ENCODE measurements at places on chromosomes 7 and 10. TPM values are rescaled to one million over a fixed set of nuclear protein-coding genes. Genes with fewer than 3 reads are reported as not detected.

Gene IQCE
- total RNA-seq, result 8.7 TPM

Gene SEPHS1
- total RNA-seq, result 39.9 TPM

Gene HOXA9
- not detected for total RNA-seq

Gene DIP2C
- 0.09 TPM for total RNA-seq

Gene GARIN1A
- not detected for total RNA-seq

- no peak for DNase-seq
These were observed 60.0 kb upstream of the ORC5 start for GRCh38 chr7:104267701-104268368.

DNA sequence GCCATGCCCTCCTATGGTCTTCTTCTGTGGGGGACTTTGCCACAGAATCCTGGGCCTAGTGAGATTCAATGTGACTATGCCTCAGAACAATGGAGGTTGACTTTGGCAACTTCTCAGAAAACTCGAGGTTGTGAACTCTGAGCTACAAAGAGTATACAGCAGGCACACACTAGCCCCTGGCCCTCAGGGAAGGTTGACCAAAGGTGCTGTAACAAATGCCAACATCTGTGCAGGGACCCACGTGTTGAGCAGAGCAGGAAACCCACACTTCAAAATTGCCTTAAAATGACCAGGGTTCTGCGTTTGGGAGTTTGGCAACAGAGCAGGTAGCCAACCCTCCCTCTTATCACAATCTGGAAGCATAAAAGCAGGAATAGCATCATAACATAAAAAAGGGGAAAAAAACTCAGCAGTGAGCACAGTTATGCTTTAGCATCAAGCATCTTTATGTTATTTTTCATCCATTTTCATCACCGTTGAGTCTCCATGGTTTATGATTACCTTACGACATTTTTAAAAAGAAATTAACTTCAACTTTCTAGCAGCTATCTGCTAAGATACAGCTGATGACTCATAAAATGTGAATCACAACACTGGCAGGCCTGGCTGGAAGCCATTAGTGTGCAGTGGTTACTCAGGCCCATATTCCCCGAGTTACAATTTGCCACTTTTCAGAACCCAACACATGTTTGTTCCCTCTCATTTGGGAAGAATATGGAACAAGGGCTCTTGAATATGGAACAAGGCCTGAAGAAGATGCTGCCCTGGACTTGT lies 11.1 kb downstream of the PRLHR start:
- no peak for DNase-seq

DNA sequence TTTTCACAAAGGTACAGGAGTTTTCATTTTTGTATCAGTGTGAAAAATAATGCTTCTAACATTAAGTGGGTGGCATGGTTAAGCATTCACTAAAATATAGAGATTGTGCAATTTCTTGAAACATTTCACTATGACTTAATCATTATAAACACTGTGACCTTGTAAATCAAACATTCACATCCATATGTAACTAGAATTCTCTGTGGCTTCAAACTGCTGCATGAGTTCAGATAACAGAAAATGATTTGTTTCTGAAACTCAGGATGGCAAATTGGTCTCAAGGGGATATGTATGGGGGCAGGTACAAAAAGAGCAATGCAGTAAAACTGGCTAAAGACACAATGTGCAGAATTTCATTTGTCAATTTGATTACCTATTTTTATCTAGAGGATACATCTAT lies 3.8 kb downstream of the FAM133B start:
- no peak for DNase-seq

DNA sequence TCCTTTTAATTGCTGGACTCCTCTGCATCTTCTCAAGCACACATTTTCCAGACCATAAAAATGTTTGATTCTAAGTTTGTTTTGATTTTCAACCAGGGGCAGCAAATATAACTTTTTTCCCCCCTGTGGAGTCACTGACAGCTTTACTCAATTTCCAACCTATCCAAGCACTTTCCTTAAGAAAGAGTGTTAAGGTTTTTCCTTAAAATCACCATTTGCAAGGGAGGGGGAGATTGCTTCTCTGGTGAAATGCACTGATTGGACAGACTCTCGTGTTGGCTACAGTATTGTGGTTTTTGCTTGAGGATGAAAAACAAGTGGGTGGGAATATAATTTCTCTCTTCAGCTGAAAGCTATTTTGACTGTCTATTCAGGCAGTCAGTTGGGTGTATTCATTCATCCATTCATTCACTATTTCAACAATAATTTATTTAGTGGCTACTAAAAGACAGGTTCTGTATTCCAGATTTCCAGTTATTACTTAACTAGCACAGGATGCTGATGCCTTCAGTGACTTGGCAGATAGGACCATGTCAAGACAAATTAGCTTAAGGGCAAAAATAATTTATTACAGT lies 146.3 kb downstream of the BAMBI start:
- DNase-seq, result no peak

DNA sequence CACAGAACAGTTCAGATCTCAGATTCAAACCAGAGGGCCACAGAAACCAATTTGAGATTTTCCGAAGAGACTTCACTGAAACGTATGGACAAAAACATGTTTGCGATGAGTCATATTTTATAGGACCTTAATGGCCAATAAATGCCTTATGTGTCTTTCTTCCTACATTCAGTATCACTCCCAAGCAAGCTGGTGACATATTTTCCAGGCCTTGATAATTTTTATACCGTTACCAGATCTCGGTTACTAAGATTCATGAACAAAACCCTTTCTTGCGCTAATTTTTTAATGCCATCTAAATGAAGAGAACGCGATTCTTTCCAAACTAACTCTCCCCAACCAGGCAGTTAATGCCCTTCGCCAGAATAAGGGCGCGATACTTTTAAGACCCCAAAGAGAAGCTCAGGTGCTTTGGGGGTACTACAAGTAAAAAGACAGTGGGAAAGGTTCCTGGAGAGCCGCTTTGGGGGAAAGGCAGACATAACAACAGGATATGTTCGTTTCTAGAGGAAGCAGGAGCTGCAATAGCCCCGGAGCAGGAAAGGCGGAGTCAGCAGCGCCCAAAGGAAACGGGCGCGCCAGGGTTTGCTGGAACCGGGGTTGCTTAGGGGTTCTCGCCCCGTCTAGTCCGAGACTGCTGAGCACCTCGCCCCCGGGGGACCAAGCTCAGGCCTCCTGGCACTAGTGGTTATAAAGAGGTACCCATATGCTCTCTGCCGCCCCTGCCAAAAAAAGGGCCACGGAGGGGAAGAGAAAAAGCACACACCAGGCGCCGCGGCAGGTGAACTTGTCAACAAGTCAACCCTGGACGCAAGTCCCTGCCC lies 884 bp downstream of the ICA1 start:
- DNase-seq, result peak; percentile 72

DNA sequence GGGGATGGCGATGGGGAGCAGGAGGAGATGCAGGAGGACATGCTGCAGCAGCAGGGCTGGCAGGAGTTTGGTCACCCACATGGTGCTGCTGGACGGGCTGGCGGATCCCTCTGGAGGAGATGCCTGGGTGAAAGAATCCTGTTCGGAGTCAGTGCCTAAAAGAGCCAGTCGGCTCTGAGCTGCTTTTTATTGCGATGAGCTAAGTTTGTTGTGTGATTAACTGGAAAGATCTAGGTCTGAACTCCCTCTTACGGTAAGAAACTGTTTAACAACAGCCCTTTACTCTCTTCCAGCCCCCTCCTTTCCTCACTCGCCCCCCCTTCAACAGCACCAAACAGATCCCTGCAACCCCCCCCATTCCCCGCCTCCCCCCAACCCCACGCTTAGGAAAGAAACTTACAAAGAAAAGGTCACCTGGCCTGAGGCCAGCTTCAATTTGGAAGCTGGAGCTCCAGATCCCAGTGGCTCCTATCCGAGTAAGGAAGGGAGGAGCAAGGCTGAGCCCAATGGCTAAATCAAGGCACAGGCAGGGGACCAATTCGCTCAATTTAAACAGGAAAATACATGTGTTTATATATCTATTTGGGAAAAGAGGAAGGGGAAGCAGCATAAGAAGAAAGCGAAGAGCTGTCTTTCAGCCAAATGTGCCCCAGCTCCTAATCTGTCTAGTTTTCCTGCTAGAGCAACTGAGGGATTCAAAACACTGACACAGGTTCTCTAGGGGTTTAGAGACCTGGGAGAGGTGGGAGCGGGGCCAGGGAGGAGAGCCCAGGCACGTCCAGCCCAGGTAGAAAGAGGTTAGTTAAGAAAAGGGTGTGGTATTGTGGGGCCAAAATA lies at the start of gene HGF:
Gene HGF (minus strand): TSS at position 157 of the 837 bp plus-strand sequence. CDS start 76 bp downstream, at position 81.
- DNase-seq, result no peak

DNA sequence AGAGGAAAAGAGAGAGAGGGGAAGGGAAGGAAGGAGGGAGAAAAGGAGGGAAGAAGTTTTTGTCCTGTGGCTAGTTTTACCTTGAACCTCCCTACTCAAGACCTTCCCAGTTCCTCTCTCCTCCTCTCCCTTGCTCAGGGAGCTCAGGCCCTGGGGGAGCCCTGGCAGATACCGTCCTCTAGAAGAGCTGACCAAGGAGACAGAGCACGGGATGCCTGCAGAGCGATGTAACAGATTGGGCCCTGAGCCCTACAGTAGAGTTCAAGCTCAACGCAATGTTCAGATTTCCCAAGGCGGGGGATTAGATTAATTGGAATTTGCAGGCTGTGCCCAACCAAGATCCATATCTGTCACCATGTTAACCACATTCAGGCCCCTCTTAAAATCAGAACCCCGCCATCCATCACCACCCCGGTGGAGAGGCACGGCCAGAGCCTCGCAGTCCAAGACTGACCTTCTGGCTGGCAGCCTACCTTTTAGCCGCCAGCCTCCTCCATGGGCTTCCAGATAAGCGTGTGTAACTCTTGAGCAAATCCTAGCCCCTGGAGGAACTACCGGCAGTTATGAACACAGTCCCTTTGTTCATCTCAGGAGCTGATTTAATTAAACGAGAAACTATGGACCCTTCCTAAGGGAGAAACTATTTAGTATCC lies 70.6 kb downstream of the KCNMA1 start:
- no peak for DNase-seq

DNA sequence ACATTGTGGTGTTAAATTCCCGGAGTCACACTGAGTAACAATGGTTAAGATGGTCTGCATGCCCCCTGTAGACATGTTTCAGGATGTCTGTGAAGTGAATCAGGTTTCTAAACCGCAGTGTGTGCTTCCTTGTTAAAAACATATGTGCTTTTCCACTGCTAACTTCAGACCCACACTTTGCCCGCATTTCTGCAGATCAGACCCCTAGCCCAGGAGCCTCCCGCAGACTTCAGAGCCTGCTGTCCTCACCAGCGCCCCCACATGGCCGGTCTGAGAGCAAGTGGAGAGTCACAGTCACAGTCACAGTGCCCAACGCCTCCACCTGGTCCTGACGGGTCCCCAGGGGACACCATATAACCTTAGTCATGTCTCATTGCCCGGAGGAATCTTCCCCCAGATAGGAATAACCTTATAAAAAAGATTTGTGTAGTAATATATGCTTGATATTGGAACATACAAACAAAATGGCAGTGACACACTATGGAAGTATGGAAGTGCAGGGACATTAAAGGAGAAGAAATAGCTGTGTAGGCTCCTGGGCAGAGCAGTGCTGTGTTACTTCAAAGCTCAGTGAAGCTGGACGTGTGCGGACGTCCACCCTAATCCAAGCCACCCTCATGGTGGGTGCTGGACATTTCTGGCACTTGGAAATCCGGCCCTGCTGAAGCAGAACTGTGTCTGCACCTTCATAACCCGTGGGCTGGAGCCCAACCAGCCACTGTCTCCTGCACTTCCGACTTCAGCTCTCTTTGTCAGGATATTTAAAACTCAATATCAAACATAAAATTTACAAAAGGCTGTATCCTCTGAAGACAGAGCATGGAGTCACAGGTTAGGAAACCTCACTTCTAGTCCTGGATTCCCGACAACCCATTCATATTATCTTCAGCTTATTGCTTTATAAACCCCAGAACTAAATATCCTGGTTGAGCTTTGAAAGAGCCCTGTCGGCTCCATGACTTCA lies 29.0 kb downstream of the GSTO2 start:
- DNase-seq, result peak; percentile 46

DNA sequence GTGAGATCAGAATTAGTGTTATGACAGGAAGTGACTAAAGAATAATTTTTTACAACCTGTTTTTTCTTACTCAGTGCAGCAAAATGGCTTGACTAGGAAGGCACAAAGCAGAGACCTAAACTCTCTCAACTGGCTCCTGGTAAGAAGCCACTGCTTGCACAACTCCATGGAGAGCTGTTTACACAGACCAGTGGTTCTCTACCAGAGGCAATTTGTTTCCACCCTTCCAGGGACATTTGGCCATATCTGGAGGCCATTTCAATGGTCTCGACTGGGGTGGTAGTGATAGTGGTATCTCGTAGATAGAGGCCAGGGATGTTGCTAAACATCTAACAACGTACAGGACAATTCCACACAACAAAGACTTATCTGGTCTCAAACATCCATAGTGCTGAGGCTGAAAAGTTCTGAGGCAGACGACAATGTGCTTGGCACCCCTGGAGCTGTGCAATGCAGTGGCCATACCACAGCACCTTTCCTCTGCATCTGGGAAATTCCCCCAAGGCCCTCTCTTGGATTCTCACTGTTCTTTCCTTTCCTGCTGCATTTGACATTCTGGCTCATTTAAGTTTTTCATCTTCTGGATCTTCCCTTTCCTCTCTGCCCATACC lies 105.4 kb upstream of the LAMB4 start:
- DNase-seq, result peak; percentile 86

- peak; percentile 1 for DNase-seq
These were observed 181.8 kb upstream of the MDFIC start for GRCh38 chr7:114740095-114740494.

- no peak for DNase-seq
These were observed 47.5 kb downstream of the FEZF1 start for GRCh38 chr7:122257056-122257455.

DNA sequence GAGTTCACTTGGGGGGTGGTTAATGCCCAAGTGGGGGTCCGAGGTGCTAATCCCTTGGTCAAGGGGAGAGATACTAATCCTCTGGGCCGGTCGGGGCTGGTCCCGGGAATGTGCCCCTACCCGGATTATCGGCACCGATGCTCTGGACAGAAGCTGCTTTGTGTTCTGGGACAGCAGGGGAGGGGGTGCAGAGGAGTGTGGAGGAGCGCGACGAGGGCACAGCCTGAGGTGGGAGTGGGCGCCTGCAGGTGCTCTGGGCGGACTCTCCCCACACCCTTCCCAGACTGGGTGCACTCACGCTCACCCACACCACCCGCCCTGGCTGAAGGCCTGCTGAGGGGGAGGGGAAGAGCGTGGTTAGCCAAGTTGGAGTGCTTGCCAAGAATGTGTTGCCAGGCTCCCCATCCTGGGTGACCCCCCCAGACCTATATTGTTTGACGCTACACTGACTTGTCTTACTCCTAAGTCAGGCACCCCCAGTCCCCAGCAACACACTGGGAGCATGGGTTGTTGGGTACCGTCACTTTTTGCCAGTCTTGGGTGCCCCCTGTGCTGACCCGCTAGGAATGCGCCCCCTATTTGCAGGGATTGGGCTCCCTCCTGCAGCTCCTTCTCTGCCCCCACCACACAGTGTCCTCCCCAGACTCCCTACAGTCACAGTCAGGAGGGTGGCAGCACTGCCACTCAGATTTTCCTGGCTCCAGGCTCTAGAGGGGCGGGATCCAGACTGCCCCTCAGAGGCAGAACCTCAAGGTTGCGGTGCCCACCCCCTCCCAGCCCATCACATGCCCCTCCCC lies 1.2 kb downstream of the SLC4A2 start:
- DNase-seq, result no peak

- DNase-seq, result no peak
These were observed 1.7 kb upstream of the CCDC201 start for GRCh38 chr7:45874408-45875131.

- DNase-seq, result no peak
These were observed 13.0 kb downstream of the BCAP29 start for GRCh38 chr7:107593025-107593410.

- no peak for DNase-seq
These were observed 144.8 kb downstream of the CPEB3 start for GRCh38 chr10:92146107-92146506.

- no peak for DNase-seq
These were observed 964.9 kb downstream of the REEP3 start for GRCh38 chr10:64486149-64486548.
